Stimulated activated CD4-positive, alpha-beta T cell treated with anti-CD3 and anti-CD28 coated beads, TNF-alpha, amount 100 ng/mL, for 4 hours (primary cell): ENCODE measurements at places on chromosomes 16 and 17.

- no peak for DNase-seq
These were observed 144.2 kb upstream of the CORO6 start for GRCh38 chr17:29766796-29767327.

DNA sequence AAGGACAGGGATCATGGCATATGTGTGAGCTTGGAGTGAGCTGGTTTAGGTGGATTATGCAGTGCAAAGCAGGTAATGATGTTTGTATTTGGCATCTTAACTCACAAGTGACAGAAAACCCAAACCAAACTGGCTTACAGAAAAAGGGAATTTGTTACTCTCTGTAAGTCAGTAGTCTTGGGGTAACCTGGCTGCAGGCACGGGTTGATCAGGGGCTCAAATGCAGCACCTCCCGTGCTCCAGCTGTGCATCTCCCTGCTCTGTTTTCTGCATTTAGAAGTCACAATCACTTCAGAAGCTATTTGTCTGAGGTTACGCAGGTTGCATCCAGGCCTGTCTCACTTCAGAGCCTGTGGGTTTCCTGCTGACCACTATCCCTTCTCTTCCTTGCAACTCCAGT lies 354.3 kb downstream of the CPPED1 start:
- no peak for DNase-seq

- no peak for DNase-seq
These were observed 2.4 kb upstream of the ITGAX start for GRCh38 chr16:31352376-31353115.

GRCh38 chr17:64547319-64547718 lies 40.5 kb downstream of the CEP95 start:
- no peak for DNase-seq

DNA sequence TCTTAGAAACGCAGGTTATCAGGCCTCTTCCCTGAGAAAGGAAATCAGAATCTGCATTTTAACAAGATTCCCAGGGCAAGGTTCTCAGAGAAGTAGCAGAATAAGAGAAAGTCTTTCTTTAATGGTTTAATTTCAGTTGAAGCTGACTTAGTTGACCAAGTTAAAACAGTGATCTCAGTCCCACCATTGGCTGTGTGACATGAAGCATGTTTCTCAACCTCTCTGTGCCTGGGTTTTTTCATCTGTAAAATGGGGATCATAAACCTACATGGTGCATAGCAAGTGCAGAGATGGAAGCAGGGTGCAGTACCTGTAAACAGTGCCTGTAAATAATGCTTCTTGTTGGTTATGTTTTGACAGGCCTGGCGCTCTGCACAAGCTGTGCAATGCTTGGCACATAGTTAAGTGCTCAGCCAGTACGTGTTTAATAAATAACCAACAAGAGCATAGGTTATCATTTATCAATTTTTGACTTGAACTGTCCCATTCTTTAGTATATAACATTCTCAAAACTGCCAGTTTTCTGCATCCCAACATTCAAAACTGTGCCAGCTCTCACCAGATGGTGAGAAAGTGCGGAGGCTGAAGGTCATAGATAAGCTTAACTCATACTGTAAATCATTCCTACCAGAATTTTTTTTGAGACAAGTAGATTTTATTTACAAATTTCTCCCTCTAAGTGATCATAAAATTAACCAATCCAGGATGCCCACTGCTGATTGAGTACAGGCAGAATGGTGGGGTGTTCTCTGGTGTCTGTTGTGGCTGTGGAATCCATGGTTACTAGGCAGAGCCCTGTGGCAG lies 6.9 kb downstream of the C17orf67 start:
- no peak for DNase-seq

- no peak for DNase-seq
These were observed 56.3 kb downstream of the CREBBP start for GRCh38 chr16:3824121-3824795.

DNA sequence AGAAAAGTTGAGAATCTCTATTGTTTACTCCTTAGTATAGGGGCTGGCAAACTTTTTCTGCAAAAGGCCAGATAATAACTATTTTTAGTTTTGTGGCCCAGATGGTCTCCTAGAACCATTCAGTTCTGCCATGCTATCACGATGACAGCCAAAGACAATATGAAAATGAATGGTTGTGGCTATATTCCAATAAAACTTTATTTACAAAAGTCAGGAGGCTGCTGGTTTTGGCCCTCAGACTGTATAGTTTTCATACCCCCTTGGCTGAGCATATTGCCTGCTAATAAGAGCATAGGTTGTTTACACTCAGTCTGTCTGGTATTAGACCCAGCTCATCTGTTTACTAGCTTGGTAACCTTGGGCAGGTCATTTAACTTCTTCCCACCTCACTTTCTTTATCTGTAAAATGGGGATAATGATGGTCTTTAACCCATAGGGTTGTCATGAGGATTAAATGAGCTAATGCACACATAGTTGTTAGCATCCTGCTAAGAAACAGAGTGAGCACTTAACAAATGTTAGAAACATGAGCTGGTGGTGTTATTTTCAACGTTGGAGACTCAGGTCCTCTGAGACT lies 156.3 kb downstream of the MSI2 start:
- DNase-seq: no peak

GRCh38 chr17:68057531-68057952 lies 22.0 kb downstream of the KPNA2 start:
- peak; percentile 26 for DNase-seq

DNA sequence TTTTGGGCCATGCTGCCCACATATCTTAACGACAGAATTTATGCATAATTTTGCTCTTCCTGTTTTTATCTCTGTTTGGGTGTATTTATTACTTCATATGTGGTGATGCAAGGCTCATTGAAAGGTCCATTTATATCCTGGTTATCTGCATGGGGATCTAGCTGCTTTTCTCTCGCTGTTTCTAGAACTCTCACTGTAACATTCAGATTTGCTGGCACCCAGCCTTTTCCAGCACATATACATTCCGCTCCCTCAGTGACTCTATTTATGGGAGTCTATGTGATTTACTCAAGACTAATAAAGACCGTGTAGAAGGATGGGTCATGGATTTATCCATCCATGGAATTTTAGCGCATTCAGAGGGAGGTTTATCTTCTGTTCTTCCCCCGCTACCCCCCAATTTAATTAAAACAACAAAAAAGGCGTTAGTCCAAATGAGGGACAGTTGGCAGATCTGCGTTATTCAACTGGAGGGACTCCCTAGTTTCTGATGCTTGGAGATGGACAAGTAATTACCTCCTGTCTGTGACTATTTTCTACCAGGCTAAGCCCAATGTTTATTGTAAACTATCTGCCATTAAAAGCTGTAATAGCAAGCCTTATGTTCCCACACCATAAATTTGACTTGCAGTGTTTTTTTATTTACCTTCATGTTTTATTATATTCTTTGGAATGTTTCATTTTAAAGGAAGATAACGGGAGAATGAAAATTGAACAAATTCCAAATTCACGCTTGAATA lies 19.8 kb upstream of the MARCHF10 start:
- no peak for DNase-seq

DNA sequence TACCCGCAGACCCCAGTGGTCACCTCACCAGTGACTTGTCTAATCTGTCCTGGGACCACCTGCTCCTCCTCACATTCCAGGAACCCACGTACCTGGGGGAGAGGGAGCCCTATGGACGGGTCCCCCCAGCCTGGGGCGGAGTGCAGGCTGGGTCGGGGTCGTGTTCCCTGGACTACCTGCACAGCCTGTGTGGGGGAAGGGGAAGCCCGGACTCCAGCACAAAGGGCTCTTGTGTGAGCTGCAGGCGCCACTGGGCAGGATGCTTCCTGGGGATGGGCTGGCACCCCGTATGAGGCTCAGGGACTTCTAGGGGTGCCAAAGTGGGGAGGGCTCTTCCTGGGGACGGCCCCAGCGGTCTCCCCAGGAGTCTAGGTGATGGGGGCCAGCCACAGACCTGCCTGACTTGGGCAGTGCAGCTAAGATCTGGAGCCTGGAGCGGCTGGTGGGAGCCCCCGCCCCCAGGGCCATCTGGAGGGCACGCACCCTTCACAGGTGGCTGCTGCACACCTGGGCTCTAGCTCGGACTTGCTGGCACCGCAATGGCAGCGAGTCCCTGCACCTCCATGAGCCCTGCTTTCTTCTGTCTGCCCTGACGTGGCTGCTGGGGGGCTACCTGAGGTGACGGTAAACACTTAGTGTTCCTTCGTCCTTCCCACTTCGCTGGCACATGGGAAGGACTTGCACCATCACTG lies 7.5 kb downstream of the VASN start:
- no peak for DNase-seq
